ENCODE measurements at places on chromosomes 1 and 21. TPM values are rescaled to one million over a fixed set of nuclear protein-coding genes. Genes with fewer than 3 reads are reported as not detected.
A peak's percentile ranks its signal among the peaks of the same experiment; 100 is the strongest.

DNA sequence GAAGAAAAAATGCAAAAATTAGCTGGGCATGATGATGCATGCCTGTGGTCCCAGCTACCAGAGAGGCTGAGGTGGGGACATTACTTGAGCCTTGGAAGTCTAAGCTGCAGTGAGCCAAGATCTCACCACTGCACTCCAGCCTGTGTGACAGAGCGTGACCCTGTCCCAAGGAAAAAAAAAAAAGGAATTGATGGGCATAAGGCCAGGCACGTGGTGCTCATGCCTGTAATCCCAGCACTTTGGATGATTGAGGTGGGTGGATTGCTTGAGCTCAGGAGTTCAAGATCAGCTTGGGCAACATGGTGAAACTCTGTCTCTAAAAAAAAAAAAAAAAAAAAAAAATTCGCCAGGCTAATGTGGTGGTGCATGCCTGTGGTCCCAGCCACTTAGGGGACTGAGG is 55.8 kb upstream of the ATP2B4 start:
- no peak for DNase-seq
- H3K36me3 ChIP-seq: no peaks in the 10 kb centered on the region
- H3K4me3 ChIP-seq: no peak overlapping the region
- no peak overlapping the region for H3K27ac ChIP-seq
- no peaks in the 10 kb centered on the region for H3K4me1 ChIP-seq

- DNase-seq: no peak
- H3K4me3 ChIP-seq: no peak overlapping the region
- no peak overlapping the region for H3K27ac ChIP-seq
- no peaks in the 10 kb centered on the region for H3K27me3 ChIP-seq
- H3K4me1 ChIP-seq: no peaks in the 10 kb centered on the region
Measured at GRCh38 chr1:94514095-94514727, 27.3 kb downstream of the F3 start.

DNA sequence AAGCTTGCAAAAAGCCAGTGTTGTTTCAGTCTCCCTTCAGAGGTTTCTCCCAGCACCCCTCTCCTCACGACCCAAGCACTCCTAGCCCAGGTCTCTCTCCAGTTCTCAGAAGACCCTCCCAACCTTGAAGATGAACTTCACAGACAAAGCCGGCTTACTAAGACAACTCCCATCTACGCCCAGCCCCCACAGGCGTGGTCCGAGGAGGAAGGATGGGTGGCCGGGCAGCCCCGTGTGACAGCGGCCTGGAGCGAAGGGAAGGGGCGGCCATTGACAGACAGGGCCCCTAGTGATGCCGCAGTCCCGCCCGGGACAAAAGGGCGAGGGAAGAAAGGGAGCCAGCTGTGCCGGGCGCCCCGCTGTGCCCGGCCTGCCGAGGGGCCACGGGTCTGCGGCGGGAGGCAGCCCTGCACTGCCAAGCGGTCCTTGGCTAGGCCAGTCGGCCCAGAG is 6.9 kb downstream of the PAX7 start:
- no peak for DNase-seq
- peaks cover 100% of the 10 kb centered on the region for H3K27me3 ChIP-seq
- no peaks in the 10 kb centered on the region for H3K36me3 ChIP-seq
- H3K4me1 ChIP-seq: no peaks in the 10 kb centered on the region
- no peak overlapping the region for H3K27ac ChIP-seq
- H3K4me3 ChIP-seq: no peak overlapping the region

DNA sequence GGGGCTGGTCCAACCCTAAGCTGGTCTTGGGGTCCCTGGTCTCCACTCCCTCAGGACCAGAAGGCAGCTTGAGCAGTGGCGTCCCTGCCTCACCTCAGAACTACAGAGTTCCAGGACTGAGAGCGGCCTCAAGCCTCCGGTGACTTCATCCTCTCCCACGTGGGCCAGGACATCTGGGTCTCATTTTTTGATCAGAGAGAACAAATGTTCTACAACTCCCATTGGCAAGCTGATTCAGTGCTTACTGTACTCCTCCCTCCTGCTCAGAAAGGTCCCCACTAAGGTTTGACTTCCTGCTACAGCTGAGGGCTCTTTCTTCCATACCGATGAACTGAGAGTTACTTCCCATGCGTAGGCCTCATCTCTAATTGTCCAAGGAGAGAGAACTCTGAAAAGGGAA is 78.5 kb downstream of the PLXNA2 start:
- no peak for DNase-seq
- no peaks in the 10 kb centered on the region for H3K36me3 ChIP-seq
- no peak overlapping the region for H3K27ac ChIP-seq

- no peaks in the 10 kb centered on the region for H3K36me3 ChIP-seq
- H3K27me3 ChIP-seq: no peaks in the 10 kb centered on the region
- H3K27ac ChIP-seq: no peak overlapping the region
- DNase-seq: no peak
Measured at GRCh38 chr1:54118704-54119103, 34.1 kb downstream of the CDCP2 start.

DNA sequence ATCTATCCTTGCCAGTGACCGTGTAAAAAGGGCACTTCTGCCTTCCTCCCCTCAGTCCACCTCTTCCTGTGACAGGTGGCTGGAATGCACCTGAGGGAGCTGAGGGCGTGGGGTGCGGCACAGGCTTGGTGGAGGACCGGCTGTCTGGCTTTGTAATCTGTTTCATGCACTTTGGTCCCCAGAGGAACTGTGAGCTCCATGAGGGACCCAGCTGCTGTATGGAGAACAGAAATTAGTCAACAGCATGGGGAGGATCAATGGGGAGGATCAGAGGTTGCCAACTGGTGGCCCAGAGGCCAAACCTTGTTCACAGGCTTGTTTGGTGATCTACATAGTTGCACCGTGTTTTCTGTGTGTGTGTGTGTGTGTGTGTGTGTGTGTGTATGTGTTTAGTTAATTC is 19.0 kb upstream of the LUZP1 start:
- no peaks in the 10 kb centered on the region for H3K36me3 ChIP-seq
- DNase-seq: no peak
- H3K27me3 ChIP-seq: no peaks in the 10 kb centered on the region
- H3K4me3 ChIP-seq: no peak overlapping the region
- H3K27ac ChIP-seq: no peak overlapping the region
- peaks cover 7% of the 10 kb centered on the region for H3K4me1 ChIP-seq

DNA sequence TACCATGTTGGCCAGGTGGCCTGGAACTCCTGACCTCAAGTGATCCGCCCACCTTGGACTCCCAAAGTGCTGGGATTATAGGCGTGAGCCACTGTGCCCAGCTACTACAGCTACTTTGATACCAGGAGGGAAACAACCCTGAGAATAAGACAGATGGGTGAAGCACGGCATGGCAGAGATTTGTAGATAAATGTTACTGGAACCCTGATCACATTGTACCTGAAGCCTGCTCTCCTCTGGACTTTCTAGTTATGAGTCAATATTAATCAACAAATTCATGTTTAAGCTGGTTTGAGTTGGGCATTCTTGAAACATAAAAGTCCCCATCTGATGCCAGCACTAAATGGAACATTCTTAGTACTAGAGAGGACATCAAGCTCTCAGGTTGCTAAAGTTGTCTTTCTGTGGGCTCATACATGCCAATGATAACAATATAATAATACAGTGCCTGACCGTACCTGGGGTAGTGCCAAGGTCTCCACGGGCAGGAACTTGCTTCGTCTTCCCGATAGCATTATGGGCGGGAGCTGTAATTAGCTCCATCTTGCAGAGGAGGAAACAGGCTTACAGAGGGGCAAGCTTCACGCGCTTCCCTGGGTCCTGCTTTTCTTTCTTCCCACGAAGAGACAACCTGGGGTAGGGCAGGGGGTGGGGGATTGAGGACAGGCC is 30.7 kb upstream of the SLC19A1 start:
- H3K4me1 ChIP-seq: no peaks in the 10 kb centered on the region
- no peak overlapping the region for H3K4me3 ChIP-seq
- H3K36me3 ChIP-seq: no peaks in the 10 kb centered on the region
- no peak for DNase-seq
- peaks cover 12% of the 10 kb centered on the region for H3K27me3 ChIP-seq

FAM3B gene
- 20.5 TPM for total RNA-seq

GRCh38 chr1:211811126-211811525 is 19.4 kb downstream of the LPGAT1 start:
- H3K4me1 ChIP-seq: peaks cover 6% of the 10 kb centered on the region
- peak; percentile 29 for DNase-seq
- H3K4me3 ChIP-seq: no peak overlapping the region
- peaks cover 25% of the 10 kb centered on the region for H3K36me3 ChIP-seq

TMIGD3 gene
- not detected for total RNA-seq

FGR gene
- 7.0 TPM for total RNA-seq

PODN gene
- 128 TPM for total RNA-seq

ASTN1 gene
- total RNA-seq: not detected

DNA sequence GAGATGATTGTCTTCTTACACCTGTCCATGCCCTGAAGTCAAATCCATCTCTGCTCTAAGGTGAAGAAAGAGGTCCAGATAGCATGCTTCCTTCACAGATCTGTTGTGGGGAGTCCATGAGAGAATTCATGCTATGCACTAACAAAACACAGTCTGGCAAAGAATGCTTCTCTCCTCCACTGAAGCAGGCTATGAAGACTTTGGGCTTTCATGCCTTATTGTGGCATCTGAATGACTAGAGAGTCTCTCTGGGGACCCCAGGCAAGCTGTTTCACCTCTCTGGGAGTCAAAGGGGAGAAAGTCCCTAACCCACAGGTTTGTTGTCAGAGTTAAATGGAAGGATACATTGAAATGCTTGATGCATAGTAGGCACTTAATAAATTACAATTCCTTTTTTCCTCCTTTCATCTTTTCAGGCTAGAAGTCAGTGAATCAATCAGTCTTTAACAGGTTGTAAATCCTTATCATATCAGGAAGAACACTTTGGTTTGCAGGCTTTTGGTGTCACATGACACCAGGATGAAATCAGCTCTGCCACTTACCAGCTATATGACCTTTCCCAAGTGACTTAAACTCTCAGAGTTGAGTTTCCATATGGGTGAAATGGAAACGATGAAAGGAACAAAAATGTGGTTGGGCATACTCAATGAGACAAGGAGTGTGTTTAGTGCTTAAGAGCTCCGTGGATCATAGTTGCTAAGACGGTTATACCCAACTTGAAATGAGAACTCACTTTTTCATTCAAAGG is 200.1 kb upstream of the DAB1 start:
- no peak overlapping the region for H3K27ac ChIP-seq
- H3K27me3 ChIP-seq: no peaks in the 10 kb centered on the region
- no peaks in the 10 kb centered on the region for H3K36me3 ChIP-seq
- H3K4me1 ChIP-seq: no peaks in the 10 kb centered on the region
- DNase-seq: no peak

DNA sequence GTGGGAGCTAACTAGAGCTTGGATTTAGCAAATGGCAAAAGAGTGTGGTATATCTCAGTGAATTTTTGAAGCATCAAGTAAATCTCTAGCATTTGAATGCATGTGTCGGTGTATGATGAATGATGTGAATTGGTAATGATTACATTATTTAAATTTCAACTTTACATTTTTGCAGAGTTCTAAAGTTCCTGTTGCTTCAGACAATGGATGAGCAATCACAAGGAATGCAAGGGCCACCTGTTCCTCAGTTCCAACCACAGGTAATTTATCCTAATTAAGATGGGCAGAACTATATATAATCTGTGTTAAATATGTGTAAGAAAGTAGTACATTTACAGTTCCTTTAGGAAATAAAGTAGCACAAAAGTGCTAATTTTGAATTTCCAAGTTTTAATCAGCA is 75.6 kb downstream of the NEK7 start:
- DNase-seq: no peak
- H3K27me3 ChIP-seq: no peaks in the 10 kb centered on the region
- peaks cover 11% of the 10 kb centered on the region for H3K36me3 ChIP-seq

GRCh38 chr1:193662030-193662429 is 475.6 kb upstream of the B3GALT2 start:
- H3K27me3 ChIP-seq: no peaks in the 10 kb centered on the region
- no peak for DNase-seq
- H3K4me1 ChIP-seq: peaks cover 27% of the 10 kb centered on the region
- no peak overlapping the region for H3K27ac ChIP-seq
- no peaks in the 10 kb centered on the region for H3K36me3 ChIP-seq

GRCh38 chr1:11722538-11722937 is 13.4 kb upstream of the AGTRAP start:
- DNase-seq: no peak
- peaks cover 15% of the 10 kb centered on the region for H3K4me1 ChIP-seq
- H3K4me3 ChIP-seq: no peak overlapping the region
- no peaks in the 10 kb centered on the region for H3K27me3 ChIP-seq
- H3K36me3 ChIP-seq: no peaks in the 10 kb centered on the region
- no peak overlapping the region for H3K27ac ChIP-seq

DNA sequence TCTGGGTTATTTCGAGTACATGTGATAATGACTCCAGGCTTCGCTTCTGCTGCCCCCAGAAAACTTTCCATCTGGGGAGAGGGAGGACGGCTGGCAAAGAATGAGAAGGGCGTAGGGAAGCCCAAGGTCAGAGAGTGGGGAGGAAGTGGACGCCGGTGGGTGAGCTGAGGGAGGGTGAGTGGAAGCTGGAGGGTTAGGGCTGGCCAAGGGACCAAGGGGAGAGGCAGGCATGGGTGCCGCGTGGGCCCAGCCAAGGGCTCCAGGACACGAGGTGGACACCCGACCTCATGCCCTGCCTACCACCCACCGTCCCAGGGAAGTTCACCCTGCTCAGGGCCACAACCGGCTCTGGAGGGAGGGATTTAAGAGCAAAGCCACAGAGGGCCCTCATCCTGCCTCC is 75.8 kb downstream of the CASZ1 start:
- peak overlapping the region; percentile 91 for H3K27ac ChIP-seq
- no peak for DNase-seq
- no peaks in the 10 kb centered on the region for H3K27me3 ChIP-seq
- no peaks in the 10 kb centered on the region for H3K36me3 ChIP-seq

GRCh38 chr1:171217658-171218443 is 30.4 kb upstream of the FMO1 start:
- H3K36me3 ChIP-seq: no peaks in the 10 kb centered on the region
- no peak overlapping the region for H3K4me3 ChIP-seq
- peaks cover 50% of the 10 kb centered on the region for H3K4me1 ChIP-seq
- no peak for DNase-seq
- H3K27ac ChIP-seq: peak overlapping the region; percentile 85

COL8A2 gene
- total RNA-seq: 3.5 TPM

DNA sequence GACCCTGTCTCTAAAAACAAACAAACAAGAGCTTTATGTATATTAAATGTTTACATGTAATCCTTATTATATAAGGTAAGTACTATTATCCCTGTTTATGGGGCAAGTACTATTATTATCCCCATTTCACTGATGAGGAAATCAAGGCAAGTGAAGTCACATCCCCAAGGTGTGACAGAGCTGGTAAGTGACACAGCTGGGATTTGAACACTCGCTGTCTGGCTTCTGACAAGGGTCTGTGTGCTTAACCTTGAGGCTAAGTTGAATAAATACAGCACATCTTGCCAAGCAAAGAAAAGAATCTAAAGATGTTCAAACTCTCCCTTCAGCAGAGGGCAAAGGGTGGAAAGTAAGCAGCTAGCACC is 167.9 kb upstream of the IRF2BP2 start:
- no peaks in the 10 kb centered on the region for H3K27me3 ChIP-seq
- H3K36me3 ChIP-seq: no peaks in the 10 kb centered on the region
- H3K4me1 ChIP-seq: no peaks in the 10 kb centered on the region
- no peak for DNase-seq
- H3K4me3 ChIP-seq: no peak overlapping the region
